ENCODE measurements at places on chromosomes 5 and 9.

- DNase-seq, result no peak
Observed at GRCh38 chr5:137296213-137296781, 202.8 kb downstream of the SPOCK1 start.

GRCh38 chr9:74770508-74771261 lies 117.0 kb downstream of the TRPM6 start:
- DNase-seq, result no peak

DNA sequence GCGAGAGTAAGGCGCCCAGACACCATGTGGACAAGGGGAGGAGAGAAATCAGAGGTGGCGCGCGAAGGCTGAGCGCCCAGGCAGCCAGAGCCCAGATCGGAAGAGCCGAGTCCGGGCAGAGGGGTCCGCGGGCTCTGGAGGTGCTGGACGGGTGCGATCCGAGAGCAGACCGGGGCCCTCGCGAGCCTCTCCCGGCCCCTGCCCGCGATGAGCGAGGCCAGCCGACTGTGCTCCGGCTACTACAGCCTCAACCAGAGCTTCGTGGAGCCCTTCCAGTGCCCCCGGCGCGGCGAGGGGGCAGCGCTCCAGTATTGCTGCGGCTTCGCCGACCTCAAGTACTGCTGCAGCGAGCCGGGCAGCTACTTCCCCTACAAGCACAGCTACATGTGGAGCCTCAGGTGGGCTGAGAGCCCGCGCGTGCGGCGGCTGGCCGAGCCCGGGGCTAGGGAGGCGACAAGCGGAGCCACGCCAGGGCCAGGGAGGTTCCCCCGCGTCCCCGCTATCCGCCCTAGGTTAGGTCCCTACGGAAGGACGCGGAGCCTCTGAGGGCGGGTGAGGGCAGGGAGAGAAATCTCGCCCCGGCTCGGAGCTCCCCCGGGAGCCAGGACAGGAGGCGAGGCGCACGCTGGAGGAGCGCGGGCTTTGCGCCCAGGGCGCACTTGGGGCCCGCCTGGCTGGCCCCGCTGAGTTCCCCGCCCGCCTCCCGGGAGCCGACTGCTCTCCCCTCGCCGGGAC lies at the start of gene SHISAL2B:
TSS of gene SHISAL2B (plus strand) at position 87 of the 735 bp plus-strand sequence. CDS start at position 208, 121 bp downstream.
- no peak for DNase-seq

- DNase-seq, result no peak
Observed at GRCh38 chr9:27505744-27506161, 18.3 kb upstream of the IFNK start.

DNA sequence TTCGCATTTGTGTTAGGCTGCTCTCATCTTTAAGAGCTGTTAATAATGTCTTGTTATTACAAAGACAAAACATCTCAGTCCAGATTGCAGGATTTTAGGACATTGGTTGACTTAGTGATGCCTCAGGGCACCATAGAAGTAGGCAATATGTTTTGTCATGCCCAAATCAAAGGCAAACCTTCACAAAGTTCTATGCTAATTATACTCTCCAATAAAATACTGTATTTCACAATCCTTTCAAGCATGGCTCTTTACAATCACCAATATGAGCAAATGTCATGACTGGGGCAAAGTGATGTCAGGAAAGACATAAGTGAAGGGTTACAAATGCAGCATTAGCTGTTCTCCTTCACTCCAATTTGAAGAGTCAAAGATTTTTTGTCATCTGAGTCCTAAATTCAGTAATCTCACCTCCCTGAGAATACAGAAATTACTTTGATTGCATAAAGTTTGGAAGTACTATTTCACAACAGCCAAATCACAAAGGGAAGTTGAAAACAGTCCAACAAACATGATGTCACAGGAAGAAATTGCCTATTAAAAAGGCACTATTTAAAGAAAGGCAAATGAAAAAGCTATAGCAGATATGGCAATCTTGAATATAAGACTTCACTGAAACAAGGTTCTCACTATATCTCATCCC lies 303.2 kb downstream of the PRR16 start:
- no peak for DNase-seq

GRCh38 chr5:40150896-40151295 lies 528.8 kb upstream of the PTGER4 start:
- no peak for DNase-seq

- no peak for DNase-seq
Observed at GRCh38 chr5:168409591-168410458, 76.4 kb upstream of the RARS1 start.

DNA sequence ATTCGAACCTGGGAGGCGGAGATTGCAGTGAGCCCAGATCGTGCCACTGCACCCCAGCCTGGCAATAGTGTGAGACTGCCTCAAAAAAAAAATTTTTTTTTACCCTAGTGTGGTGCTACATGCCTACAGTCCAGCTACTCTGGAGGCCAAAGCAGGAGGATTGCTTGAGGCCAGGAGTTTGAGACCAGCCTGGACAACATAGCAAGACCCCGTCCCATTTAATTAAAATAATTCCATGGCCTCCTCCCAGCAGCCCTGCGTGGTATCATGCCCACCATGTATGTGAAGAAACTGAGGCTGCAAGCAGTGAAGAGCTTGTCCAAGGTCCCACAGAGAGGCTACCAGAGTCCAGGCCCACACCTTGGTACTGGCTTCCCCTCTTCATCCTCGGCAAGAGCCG lies 19.4 kb upstream of the PHYHD1 start:
- no peak for DNase-seq

DNA sequence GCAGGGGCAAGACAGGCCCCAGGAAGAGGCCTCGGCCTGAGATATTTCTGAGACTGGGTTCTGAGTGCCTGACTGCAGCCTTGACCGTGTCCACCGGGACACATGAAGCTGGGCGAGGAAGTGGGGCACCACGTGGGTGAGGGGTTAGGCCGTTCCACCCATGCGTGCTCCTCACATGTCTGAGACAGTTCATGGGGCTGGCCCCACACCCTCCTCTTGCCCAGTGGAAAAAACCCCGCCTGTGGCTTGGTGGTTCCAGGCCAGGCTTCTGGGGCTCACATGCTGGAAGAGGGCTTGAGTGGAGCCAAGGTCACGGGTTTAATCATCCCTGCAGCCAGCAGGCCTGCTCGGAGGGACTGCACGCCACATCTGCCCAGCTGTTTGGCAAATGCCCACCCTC lies 11.4 kb downstream of the HMCN2 start:
- DNase-seq, result no peak

- DNase-seq, result no peak
Observed at GRCh38 chr5:114266374-114266773, 95.5 kb upstream of the KCNN2 start.

- DNase-seq, result no peak
Observed at GRCh38 chr9:128214571-128215490, 11.7 kb downstream of the DNM1 start.

- no peak for DNase-seq
Observed at GRCh38 chr9:137234055-137234697, 3.5 kb downstream of the SLC34A3 start.

- DNase-seq, result no peak
Observed at GRCh38 chr5:169433221-169433651, 132.3 kb upstream of the SLIT3 start.

DNA sequence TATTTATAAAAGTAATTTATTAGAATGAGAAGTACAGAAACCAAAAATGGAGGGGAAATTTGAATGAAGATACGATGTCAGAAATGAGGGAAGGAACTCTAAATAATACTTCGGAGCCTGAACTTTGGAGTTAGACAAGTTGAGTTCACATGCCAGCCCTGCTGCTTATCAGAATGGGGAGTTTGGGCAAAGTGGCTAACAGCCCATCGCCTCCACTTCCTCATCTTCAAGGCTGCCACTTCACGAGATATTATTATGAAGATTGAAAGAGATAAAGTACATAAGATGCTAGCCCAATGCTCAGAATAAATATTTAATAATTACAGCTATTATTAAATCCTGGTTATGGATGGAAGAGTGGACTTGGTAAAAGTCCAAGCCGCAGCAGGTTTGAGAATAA lies 56.2 kb upstream of the ABCA1 start:
- no peak for DNase-seq

DNA sequence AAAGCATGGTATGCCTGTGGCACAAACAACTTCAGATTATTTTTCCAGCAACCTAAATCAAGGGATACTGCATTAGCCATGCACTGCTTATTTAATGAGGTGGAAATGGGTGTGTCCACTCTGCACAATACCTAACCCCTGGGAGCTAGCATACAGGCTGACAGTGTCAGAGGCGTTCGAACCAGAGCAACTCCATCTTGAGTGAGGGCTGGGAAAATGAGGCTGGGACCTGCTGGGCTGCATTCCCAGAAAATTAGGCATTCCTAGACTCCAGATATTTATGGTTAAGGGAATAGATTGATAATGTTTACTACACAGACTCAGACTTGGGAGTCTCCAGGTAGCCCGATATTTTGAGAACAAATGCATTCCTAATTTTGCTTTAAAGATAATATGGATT lies 2.8 kb downstream of the FGF1 start:
- no peak for DNase-seq

GRCh38 chr9:121691890-121692289 lies 40.5 kb downstream of the DAB2IP start:
- no peak for DNase-seq

DNA sequence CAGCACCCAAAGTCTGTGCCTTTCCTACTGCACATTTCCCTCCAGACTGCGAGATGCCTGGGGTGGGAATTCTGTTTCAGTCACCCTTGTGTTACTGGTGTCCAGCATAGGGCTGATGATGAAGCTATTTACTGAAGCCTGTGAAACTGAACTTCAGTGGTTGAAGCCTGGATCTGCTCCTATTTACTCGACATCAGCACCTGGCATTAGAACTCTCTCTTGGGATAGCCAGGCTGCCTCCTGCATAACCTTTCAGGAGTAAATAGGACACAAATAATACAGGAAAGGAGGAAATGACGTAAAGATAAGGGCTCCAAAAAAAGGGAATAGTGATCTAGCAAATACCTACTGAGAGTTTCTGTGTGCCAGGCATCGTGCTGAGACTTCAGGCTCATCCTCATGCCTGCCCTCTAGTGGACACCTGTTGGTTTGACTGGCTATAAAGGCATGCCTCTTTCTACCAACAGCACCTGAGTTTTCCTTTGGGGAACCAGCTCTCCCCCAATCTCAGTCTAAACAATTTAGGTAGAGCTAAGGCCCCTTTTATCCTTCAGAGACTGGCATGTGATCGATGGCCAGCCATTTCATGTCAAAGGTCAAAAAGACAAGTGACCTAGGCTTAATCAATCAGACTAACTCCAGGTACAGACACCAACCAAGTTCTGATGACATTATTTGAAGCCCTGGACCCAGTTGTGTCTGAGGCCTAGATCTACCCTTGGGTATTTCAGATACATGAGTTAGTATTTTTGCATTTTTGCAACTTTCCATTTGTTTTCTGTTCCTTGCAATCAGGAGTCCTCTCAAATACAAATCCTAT lies 192.1 kb upstream of the TRIM32 start:
- DNase-seq, result no peak

GRCh38 chr5:61993295-61993927 lies 312.6 kb upstream of the KIF2A start:
- no peak for DNase-seq

DNA sequence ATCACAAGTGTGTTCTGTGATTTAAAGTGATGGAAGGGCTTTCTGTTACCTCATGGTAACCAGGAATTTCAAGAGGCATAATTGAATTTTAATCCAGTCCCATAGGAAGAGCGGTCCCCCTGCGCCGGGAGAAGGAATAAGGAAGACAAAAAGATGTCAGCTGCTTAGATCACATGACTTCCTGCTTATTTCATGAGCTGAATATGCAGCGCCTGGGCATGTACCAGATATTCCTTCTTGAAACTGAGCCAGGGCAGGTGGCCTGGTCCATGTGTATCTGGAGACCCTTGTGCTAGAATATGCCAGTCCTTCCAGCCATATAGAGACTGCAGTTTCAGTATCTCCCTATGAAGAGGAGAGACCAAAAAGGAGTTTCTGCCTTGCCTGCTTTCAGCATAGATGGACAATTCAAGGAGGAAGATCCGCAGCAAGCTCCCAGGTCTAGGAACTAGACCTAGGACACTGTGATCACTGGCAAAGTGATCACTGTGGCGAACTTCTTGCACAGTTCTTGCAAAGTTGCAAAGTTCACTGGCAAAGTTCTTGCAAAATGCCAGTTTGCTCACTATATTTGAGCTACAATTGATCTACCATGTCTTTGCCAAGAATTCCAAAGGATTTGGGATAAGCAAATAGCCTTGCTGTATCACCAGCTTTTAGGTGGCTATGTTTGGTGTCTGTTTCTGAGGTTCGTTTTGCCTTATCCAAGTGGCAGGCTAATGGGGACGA lies 102.9 kb upstream of the PHYKPL start:
- DNase-seq, result no peak

DNA sequence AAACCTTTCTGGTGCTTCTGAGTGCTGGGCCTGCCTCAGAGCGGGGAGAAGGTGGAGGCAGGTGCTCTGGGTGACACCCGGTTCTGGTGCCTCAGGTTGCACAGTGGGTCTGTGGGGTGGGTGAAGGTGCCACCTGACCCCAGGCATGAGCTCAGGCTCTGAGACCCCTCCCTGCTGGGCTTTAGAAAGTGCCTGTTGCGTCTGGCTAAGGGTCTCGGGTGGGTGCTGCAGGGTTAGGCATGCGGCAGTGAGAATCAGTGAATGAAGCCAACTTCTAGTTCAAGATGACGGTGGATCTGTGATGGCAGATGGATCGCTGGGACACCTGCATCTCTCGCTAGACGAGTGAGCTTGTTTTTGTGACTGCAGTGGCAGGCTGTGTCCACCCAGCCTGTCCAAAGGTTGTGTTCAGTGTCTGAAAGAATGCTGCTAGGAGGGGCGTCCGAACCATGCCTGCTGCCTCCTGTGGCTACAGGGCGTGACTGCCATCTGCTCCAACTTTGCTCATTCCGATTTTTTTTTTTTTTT lies 5.0 kb downstream of the SQSTM1 start:
- DNase-seq, result no peak

DNA sequence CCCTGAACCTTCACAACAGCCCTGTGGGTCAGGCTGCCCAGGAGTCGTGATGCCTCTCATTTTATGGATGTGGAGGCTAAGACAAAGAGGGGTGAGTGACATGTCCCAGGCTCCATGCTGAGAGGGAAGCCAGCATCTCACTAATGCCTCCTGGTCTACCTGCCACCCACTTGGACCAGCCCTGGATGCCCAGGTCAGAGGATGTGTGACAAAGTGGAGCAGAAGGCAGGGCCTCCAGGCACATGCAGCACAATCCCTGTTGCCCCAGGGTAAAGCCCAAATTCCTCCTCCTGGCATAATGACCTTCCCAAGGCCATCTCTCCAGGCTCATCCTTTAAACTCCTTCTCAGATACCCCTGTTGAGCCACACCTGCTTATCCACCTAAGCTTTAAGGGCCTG lies 51.4 kb upstream of the XPA start:
- no peak for DNase-seq
